Calu3 (cell line): ENCODE measurements at places on chromosomes 12 and 14. TPM values are rescaled to one million over a fixed set of nuclear protein-coding genes. Genes with fewer than 3 reads are reported as not detected.

The STYX gene
- total RNA-seq = 13.1 and 13.6 TPM in 2 replicates

The CELA1 gene
- total RNA-seq = not detected in 2 replicates

The PPP4R4 gene
- 0.10 and 0.78 TPM in 2 replicates for total RNA-seq

DNA sequence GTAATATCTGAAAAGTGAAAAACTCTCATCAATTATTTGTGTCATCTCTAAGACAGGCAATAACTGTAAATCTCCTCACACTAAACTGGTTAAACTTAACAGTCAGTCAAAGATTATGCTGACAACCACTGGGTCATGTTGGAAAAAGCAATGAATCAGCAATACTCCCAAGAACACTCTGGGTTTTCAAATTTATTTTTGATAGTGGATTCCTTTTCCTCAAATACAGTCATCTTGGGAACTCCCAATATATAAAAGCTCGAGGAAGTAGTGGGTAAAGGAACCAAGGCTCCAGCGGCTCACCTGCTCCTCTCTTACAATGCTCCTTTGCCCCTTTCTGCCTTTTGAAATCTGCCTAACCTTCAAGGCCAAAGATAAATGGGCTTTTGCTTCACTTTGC lies 70.0 kb downstream of the ARMH4 start:
- no peak overlapping the region for H3K4me3 ChIP-seq
- peaks cover 28% of the 10 kb centered on the region for H3K4me1 ChIP-seq
- H3K27ac ChIP-seq = peak overlapping the region; percentile 57
- H3K36me3 ChIP-seq = no peaks in the 10 kb centered on the region

GRCh38 chr14:76040704-76041103 lies 55.1 kb downstream of the IFT43 start:
- no peaks in the 10 kb centered on the region for H3K36me3 ChIP-seq
- H3K4me1 ChIP-seq = no peaks in the 10 kb centered on the region
- H3K4me3 ChIP-seq = no peak overlapping the region

DNA sequence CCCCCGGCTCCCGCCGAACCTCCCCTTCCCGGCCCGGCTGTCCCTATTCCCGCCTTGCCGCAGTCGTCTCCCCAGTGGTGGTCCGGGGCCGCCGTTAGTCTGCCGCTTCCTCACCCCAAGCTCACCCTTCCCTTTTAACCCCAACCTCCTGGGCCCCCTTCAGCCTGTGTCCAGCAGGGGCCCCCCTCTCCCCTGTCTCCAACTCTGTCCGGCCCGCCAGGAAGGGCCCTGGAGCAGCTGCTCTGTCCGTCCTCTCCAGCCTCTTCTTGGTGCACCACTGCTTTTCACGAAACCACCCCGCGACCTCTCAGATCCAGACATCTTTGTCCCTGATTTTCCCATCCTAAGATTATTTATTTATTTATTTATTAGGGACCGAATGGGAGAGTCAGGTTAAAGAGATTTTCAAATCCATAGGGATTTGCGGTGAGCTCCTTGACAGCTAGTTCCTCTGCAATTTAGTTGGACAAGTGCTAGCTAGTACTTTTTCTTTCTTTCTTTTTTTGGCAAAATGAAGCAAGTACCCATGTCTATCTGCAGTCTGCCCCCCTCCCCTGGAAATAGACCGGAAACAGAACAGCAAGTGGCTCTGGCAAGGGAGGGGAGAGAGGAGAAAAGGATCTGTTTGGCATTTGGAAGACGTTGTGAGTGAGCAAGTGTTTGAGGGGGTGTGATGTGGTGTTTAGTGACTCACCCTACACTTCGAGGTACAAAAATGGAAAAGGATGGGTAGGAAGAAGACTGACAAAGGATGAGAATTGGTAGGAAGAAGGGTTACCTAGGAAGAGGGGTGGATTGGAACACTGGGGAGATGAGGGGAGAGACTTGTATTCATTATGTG lies 632 bp downstream of the UBR7 start:
- peak; percentile 69 for DNase-seq
- peak overlapping the region; percentile 95 for H3K4me3 ChIP-seq
- peak overlapping the region; percentile 90 for H3K27ac ChIP-seq
- H3K27me3 ChIP-seq = no peaks in the 10 kb centered on the region

DNA sequence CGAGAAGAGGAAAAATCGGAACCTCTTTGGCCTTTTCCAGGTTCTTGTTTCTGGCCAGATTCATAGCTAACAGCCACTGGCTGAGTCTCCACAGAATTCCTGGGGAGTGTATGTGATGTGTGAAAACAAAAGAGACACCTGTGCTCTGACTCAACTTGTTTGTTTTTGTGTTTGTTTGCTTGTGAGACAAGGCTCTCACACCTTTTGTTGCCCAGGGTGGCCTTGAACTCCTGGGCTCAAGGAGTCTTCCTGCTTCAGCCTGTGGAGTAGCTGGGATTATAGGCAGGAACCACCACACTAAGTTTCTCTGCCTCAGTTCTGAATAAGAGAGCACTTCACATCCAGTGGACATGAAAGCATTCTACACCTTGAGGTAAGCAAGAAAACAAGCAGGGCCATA lies 22.7 kb downstream of the MFAP5 start:
- H3K27ac ChIP-seq = no peak overlapping the region
- no peak overlapping the region for H3K4me3 ChIP-seq
- H3K4me1 ChIP-seq = peaks cover 11% of the 10 kb centered on the region
- no peaks in the 10 kb centered on the region for H3K36me3 ChIP-seq
- H3K27me3 ChIP-seq = no peaks in the 10 kb centered on the region

GRCh38 chr12:65696227-65696626 lies 128.1 kb upstream of the HMGA2 start:
- H3K27ac ChIP-seq = peak overlapping the region; percentile 72
- peaks cover 7% of the 10 kb centered on the region for H3K36me3 ChIP-seq
- peak overlapping the region; percentile 47 for H3K4me3 ChIP-seq
- H3K27me3 ChIP-seq = no peaks in the 10 kb centered on the region
- no peak for DNase-seq

GRCh38 chr12:8989413-8989812 lies at the start of gene KLRG1:
Gene KLRG1 (plus strand): TSS chr12:8989546. CDS start chr12:8989636, 90 bp downstream.
- H3K36me3 ChIP-seq = no peaks in the 10 kb centered on the region
- no peak for DNase-seq
- no peaks in the 10 kb centered on the region for H3K4me1 ChIP-seq
- H3K27ac ChIP-seq = no peak within 1 kb of the TSS
- peaks cover 3% of the 10 kb centered on the region for H3K27me3 ChIP-seq

DNA sequence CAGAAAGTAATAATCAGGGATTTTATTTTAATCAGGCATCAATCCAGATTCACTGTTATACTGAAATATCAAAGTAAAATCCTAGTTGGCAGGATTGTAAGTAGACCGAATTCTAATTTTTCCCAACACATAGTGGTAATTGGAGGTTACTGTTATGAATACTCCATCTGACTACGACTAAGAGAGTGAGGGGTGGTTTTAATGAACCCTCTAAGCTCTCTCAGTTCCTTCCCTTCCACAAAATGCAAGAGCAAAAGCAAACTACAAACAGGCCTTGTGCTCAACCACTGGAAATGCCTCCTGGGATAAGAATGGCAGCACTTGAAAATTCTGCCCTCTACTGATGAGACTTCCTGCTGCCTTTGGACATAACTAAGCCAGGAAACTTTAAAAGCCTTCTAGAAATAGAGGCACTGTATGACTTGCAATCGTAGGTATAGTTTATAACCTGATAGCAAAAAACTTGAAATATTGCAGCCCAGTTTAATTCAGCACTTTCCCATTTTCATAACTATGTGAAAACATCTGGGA lies 184.8 kb downstream of the SLC16A7 start:
- H3K27me3 ChIP-seq = no peaks in the 10 kb centered on the region
- peak; percentile 26 for DNase-seq
- no peak overlapping the region for H3K27ac ChIP-seq
- no peak overlapping the region for H3K4me3 ChIP-seq

DNA sequence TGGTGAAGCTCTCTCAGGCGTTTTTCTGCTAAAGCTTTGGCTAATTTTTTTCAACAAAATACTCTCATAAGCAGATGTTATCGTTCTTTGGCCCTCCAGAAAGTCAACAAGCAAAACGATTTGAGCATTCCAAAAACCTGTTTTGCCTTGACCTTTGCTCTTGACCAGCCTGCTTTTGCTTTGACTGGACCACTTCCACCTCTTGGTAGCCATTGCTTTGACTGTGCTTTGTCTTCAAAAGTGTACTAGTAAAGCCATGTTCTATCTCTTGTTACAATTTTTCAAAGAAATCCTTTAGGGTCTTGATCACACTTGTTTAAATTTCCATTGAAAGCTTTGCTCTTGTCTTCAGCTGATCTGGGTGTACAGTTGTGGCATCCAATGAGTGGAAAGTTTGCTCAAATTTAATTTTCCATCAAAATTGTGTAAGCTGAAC lies 10.7 kb upstream of the ARID4A start:
- no peak for DNase-seq
- H3K27me3 ChIP-seq = no peaks in the 10 kb centered on the region
- H3K4me3 ChIP-seq = no peak overlapping the region
- H3K36me3 ChIP-seq = peaks cover 49% of the 10 kb centered on the region
- H3K27ac ChIP-seq = no peak overlapping the region
- H3K4me1 ChIP-seq = peaks cover 46% of the 10 kb centered on the region

DNA sequence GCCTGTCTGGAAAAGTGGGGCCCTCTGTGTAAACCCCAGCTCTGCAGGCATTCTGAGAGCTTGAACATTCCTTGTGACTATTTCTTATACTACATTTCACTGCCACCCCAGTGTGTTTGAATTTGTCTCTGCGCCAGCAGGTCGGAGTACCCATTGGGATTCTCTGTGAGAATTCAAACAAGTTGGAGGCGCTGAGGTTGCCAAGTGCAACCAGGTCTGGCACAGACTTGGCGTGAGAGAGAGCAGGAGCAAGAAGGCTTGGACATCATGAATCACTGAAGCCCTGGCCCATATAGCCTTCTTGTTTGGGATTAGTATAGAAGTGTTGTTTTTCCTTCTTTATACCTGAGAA lies 33.0 kb upstream of the ATP2A2 start:
- H3K4me3 ChIP-seq = peak overlapping the region; percentile 62
- DNase-seq = peak; percentile 54
- peak overlapping the region; percentile 95 for H3K27ac ChIP-seq
- no peaks in the 10 kb centered on the region for H3K27me3 ChIP-seq

- no peaks in the 10 kb centered on the region for H3K27me3 ChIP-seq
- DNase-seq = peak; percentile 53
- H3K4me1 ChIP-seq = peaks cover 15% of the 10 kb centered on the region
- H3K36me3 ChIP-seq = no peaks in the 10 kb centered on the region
Measured at GRCh38 chr12:121388421-121388981, 11.4 kb upstream of the RNF34 start.

DNA sequence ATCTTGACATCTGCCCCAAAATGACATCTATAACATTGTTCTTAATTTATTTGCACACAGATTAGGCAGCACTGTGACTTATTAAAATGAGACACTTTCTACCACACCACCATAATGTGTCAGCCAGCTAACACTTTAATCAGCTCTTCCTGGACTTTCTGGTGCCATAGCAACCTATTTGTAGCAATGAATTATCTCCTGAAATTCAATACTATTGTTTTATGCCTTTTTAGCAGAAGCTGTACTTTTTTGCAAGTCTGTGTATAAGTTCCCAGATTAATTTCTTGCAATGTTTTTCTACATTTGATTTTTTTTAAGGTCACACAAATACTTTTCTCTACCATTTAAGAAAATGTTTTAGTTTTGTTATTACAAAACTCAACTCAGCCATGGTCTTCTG lies 72.8 kb upstream of the SAV1 start:
- no peaks in the 10 kb centered on the region for H3K36me3 ChIP-seq
- H3K27me3 ChIP-seq = no peaks in the 10 kb centered on the region
- H3K27ac ChIP-seq = no peak overlapping the region
- no peak overlapping the region for H3K4me3 ChIP-seq
- DNase-seq = no peak
